ENCODE measurements at places on chromosomes 2 and 18.

GRCh38 chr2:11326677-11327211 is 17.7 kb downstream of the ROCK2 start:
- DNase-seq: peak; percentile 23

GRCh38 chr2:169358016-169358415 is 4.3 kb downstream of the LRP2 start:
- no peak for DNase-seq

- no peak for DNase-seq
Measured at GRCh38 chr2:207934720-207935119, 90.6 kb downstream of the PLEKHM3 start.

- no peak for DNase-seq
Measured at GRCh38 chr2:7919510-7919909, 762.3 kb upstream of the ID2 start.

- DNase-seq: no peak
Measured at GRCh38 chr2:44902217-44903137, 39.0 kb upstream of the SIX3 start.
